SJSA1 (cell line): ENCODE measurements at places on chromosomes 2 and 18.

- no peak for DNase-seq
These were observed 35.4 kb downstream of the BARD1 start for GRCh38 chr2:214774108-214774507.

DNA sequence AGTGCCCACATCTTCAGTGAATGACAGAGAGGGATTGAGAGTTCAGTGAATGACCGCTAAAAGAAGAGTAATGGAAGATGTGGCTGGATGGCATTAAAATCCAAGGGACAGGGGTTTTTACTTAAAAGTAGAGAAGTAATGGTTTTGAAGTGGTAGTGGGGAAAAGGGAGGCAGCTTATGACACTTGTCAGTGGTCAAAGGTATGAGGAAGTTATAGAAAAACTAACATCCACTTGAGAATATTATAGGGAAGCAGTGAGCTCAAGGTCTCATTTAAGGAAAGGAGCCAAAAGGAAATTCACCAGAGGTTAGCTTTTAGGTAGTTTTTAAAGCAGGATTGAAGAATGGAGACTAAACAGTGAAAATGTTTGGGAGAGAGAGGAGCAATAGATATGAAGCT is 24.3 kb downstream of the CDK15 start:
- DNase-seq = no peak

- DNase-seq = no peak
These were observed 65.0 kb downstream of the HNMT start for GRCh38 chr2:138029276-138029675.

DNA sequence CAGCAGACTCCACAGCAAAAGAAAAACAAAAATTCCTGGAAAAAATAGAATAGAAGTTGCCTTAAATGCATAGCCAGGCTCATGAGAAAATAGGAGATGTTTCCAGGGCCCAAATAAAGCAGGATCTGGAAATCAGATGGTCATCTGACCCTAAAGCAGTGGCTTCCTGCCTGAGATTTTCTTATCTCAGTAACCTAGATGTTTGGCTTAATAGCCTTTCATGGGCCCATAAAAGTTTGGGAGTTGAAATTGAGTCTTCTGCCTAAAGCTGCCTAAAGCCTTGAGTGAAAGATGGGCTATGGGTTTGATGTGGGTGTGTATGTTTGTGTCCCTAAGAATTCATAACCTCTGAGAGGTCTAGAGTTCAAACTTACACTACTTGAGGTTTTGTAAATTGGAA is 149.1 kb downstream of the ANTXR1 start:
- no peak for DNase-seq

- DNase-seq = no peak
These were observed 752 bp downstream of the ASTL start for GRCh38 chr2:96137321-96138178.

DNA sequence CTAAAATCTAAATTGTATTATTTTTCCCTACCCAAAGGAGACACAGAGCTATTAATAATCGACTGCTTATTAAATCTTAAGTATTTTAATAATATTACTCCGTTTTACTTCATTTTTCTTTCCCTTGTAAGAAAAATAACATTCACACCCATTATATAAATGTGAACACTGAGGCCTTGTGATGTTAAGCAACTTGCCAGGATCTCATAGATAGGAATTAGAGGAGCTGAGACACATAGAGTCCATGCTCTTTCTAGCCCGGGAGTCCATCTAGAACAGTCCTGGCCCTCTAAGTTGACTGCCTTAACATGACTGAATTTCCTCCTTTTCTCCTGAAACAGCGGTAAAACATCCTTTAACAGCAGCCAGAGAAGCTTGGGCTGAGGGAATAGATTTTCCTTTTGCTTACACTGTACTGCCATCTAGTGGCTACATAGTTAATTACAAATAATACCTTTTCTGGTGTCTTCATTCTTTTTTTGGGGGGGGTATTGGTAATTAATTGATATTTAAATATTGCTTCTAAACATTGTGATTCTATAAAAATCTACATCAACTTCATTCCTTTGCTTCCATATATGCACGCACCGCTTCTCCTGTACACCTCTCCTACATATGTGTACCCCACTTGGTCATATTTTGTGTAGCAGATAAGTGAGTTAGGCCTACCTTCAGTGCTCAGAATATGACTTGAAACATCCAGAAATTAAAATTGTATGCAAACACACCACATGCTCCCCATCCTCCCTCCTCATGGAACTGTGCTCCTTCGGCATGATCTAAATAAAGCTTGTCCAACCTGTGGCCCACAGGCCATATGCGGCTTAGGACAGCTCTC is 125.8 kb upstream of the HNMT start:
- DNase-seq = no peak

- DNase-seq = no peak
These were observed 87.1 kb upstream of the CYP1B1 start for GRCh38 chr2:38163006-38163405.

- no peak for DNase-seq
These were observed 41.4 kb upstream of the COPS8 start for GRCh38 chr2:237044281-237044680.

DNA sequence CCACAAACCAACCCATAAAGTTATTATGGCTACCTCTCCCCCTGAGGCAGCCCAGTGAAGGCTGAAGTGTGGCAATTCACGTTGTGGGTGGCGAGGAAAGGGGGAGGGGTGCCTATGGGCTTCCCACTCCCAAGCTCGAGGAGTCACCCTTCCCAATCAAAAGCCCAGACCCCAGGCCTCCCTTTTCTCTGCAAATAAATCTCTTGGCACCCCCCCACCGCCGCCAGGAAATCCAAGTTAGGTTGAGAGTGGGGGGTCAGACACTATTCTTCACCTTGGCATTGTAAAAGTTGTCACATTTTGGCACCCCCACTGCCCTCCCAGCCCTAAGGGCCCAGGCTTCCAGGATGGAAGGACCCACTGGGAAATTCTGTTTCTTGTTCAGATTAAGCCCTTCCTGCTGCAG is 6.9 kb downstream of the ANKRD53 start:
- no peak for DNase-seq

DNA sequence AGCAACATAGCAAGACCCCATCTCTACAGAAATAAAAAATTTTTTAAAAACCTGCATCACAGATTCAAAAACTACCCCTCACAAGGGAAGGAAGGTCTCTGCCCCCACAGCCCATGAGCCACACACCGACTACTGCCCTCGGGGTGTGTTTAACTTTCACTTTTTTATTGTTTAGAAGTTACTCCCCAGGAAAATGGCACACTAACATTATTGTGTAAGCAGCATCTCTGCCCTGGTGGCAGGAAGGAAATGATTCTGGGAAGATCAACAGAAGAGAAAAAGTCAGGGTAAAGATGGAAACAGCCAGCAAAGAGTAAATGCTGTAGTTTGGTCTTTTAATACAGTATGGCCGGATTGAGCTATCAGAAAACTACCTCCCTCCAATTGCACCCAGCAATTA is 21.9 kb downstream of the TRABD2A start:
- no peak for DNase-seq

DNA sequence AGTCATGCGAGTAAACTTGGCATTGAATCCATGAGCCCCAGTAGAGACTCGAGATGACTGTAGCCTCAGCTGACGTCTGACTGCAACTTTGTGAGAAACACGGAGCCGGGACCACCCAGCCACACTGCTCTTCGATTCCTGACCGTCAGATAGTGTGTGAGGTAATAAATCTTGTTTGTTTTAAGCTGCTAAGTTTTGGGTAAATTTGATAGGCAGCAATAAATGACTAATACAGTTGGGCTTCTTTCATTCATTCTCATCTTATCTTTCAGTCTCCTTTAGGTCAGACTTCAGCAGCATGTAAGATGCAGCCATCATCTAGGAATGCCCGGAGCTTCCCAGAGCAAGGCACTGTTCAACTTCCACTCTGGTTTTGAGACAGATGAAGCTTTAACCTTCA is 8.0 kb upstream of the KLHL29 start:
- DNase-seq = peak; percentile 60

DNA sequence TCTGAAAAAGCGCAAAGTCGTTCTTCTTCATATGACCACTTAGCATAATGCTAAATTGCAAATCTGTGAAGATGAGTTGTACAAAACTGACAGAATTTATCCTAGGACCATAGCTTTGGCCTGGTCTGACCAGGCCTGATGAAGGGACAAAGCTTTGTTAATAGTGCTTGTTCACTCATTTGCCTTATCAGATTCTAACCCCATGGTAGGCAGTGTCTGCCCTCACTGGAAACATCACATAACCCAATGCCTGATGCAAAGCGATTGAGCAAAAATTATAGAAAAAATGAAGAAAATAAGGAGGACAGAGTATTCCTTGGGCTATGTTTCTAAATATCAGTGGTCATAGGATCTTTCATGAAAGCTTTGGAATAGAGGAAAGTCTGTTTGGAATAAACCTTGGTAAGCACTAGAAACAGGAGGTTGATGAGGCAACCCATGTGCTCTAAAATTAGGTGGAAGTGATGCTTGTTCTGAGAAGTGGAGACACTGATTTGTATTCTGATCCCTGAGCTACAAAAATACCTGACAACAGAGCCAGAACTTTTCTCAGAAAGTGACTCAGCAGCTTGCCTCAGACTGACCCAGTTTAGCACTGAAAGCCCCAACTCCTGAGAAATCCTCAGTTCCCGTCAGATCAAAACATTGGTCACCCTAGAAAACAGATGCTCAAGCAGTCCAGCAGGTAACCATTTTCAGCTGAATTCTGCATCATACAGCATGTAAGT is 131.4 kb upstream of the MAPRE2 start:
- no peak for DNase-seq

DNA sequence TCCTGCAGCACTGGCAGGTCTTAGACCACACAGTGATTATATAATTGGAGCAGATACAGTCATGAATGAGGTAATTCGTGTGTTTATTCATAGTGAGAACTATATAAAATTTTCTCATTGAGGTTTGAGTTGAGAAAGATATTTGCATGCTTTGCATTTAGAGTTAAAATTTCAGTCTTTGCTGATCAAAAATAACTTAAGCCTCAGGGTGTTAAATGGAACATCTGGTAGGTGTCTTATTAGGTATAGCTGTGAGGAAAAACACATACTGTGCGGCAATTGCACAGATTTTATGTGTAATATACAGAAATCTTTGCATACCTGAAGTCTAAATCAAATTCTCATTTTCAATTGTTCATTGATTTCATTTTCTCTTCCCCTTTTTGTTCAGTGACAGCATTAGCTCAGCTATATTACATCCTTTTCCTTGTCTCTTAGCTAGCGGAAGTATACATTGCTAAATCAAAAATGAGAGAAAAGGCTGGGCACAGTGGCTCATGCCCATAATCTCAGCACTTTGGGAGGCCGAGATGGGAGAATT is 21.2 kb downstream of the GORASP2 start:
- DNase-seq = no peak

- DNase-seq = no peak
These were observed 88.1 kb downstream of the MYL12B start for GRCh38 chr18:3350021-3350420.

GRCh38 chr2:218478544-218478943 is 59.6 kb downstream of the VIL1 start:
- DNase-seq = no peak

DNA sequence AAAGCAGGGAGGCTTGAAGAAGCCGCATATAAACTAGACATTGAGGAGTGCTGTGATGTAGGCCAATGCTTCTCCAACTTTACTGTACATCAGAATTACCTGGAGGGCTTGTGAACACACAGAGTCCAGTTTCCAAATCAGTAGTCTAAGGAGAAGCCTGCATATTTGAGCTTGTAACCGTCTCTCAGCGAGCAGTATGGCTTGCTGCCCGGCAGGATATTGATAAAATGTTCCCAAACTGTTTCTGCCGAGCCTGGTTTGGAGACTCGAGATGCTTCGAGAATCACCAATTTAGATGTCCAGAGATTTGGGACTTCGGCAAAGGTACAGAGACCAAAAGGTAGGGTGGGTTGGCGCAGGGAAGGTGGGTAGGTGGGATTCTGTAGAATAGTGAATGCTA is 11.0 kb upstream of the RAB31 start:
- no peak for DNase-seq

GRCh38 chr2:78896536-78896935 is 129.0 kb upstream of the REG3G start:
- no peak for DNase-seq
